AG09309 (cell line): ENCODE measurements at places on chromosomes 4 and X.

DNA sequence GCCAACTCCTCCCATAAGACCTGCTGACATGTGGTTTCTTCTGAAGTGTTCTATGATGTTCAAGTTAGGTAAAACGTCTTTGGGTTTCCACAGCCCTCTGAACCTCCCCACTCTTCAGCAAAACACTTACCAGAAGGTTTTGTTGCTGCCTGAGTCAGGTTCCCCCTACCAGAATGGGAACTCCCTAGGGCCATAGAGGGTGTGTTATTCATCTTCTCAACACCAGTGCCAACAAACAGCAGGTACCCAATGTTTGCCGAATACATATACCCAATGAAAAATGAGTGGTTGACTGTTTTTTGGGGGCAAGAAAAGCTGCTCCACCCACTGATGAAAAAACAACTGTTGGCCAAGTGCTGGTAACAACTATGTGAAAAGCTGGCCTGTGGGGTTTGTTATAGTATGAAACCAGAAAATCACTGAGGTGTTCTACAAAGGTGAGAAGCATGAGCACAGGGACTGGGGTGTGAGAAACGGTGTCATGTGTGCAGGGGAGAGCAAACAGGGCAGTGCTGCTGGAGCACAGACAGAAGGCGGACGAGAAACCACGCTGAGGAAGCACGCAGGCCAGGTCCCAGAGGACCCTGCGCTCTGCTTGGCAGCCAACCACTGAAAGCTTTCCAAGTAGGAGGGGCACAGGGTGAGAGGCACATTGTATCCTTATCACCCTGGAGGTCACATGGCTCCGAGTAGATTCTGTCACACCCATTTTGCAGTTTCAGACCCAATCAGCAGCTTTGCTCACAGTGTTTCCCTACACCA, 28.8 kb downstream of the ATP8A1 start:
- no peak for DNase-seq

- no peak for DNase-seq
These were observed 355.2 kb downstream of the DCAF12L2 start for GRCh38 chrX:125810856-125811255.

GRCh38 chrX:28988246-28988645, 401.0 kb downstream of the IL1RAPL1 start:
- DNase-seq, result no peak

GRCh38 chrX:17082831-17083230, 136.4 kb downstream of the REPS2 start:
- no peak for DNase-seq

DNA sequence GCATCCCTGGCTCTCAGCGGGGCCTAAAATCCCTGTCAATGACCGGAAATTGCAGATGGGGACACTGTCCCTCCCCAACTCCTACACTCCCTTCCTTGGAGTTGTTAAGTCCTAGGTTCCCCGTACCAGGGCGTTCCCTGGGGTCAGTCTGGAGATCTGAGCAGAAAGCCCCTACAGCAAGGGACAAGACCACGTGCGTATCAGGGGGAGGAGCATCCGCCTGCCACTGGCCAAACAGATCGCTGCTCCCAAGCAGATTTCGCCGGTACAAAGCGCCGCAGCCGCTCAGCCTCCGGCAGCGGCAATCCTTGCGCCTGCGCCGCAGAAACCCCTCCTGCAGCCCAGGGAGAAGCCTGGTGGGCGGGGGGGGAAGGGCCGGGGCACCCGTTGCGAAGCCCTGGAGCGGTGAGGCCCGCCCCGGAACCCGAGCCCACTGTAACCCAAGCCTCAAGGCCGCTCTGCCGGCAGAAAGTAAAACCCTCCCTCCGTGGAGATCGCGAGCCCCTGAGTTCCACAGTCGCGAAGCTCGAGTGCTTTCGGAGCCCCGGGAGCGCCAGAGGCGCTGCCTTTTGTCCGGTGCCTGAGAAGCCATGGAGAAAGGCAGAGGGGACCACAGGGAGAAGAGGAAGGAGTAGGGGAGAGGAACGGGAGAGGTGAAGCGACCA, 2.7 kb downstream of the CRMP1 start:
- no peak for DNase-seq

- DNase-seq, result no peak
These were observed 34.8 kb downstream of the YIPF6 start for GRCh38 chrX:68533656-68534055.

- no peak for DNase-seq
These were observed 705.1 kb upstream of the FRG1 start for GRCh38 chr4:189235599-189235998.
